ENCODE measurements at places on chromosomes 13 and 19.

- no peak for DNase-seq
These were observed 265.8 kb downstream of the TEX29 start for GRCh38 chr13:111586291-111586690.

DNA sequence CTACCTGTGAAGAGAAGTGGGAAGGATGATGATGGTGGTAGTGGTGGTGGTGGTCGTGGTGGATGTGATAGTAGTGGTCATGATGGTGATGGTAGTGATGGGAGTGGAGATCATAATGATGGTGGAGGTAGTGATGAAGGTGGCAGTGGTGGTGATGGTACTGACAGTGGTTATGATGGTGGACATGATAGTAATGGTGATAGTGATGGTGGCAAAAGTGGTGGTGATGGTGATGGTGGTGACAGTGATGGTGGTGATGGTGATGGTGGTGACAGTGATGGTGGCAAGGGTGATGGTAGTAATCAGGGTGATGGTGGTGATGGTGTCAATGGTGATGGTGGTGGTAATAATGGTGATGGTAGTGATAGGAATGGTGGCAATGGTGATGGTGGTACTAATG, 26.2 kb downstream of the MBD3L2B start:
- no peak for DNase-seq

- DNase-seq, result no peak
These were observed 34.4 kb upstream of the FBXL3 start for GRCh38 chr13:77061362-77061761.

DNA sequence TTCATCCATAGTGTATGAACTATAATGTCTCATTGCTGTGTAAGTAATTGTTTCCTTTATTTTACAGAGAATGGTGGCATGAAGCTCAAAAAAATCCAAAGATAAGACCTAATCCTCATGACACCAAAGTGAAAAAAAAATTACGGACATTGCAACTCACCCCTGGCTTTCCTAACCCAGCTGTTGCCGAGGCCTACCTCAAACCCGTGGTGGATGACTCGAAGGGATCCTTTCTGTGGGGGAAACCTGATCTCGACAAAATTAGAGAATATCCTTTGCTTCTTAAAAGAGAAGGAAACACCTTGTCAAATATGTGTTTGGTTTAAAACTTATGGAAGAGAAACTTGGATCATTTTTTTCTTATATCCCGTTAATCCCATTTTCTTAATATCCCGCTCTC, 26.3 kb downstream of the ERCC5 start:
- no peak for DNase-seq

DNA sequence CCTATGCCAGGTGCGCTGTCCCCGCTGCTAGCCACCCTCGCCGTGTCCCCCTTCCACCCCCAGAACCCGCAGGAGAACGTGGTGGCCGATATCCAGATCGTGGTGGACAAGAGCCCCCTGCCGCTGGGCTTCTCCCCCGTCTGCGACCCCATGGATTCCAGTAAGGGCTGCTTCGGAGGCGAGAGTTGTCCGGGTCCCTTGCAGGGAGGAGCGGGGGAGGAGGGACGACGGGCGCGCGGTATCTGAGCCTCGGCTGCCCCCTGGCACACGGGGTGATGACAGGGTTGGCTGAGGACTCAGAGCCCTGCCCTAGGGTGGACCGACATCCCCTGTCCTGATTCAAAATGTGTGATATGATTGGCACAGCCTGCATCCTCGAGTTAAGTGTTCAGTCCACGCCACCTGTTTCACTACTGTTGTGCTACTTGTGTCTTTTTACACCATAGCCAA, 653 bp downstream of the MVB12A start:
- DNase-seq, result no peak

- no peak for DNase-seq
These were observed 9.9 kb upstream of the SMIM17 start for GRCh38 chr19:56633021-56633420.

DNA sequence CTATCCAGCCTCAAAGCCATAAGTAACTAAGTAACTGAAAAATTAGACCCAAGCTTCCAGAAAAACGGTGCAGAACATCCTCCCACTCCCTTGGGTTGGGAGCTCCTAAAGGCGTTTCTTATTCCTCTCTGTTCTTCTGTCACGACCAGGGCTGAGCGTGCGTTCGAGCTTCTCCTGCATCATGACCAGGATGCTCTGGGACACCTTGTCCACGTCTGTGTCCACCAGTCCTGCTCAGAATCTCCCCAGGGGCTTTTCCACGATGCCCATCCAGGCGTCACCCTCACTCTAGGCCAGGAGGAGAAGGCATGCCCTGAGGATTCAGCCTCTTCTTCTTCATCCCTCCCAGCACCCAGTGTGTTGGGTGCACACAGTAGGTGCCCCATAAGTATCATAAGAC, 37.8 kb upstream of the GAS6 start:
- no peak for DNase-seq

- DNase-seq, result no peak
These were observed 25.5 kb upstream of the TSC22D1 start for GRCh38 chr13:44601586-44601985.

GRCh38 chr13:95235199-95235756, 66.0 kb downstream of the ABCC4 start:
- no peak for DNase-seq

GRCh38 chr13:86900906-86901305, 770.3 kb upstream of the SLITRK5 start:
- DNase-seq, result no peak

DNA sequence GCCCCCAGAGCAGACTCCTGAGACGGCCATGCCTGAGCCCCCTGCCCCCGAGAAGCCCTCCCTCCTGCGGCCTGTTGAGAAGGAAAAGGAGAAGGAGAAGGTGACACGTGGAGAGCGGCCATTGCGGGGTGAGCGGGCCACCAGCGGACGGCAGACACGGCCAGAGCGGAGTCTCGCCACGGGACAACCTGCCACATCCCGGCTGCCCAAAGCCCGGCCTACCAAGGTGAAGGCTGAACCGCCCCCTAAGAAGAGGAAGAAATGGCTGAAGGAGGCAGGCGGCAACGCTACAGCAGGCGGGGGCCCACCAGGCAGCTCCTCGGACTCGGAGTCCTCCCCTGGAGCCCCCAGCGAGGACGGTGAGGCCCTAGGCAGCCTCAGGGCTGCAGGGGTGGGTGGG, 24.1 kb downstream of the RRAS start:
- no peak for DNase-seq

DNA sequence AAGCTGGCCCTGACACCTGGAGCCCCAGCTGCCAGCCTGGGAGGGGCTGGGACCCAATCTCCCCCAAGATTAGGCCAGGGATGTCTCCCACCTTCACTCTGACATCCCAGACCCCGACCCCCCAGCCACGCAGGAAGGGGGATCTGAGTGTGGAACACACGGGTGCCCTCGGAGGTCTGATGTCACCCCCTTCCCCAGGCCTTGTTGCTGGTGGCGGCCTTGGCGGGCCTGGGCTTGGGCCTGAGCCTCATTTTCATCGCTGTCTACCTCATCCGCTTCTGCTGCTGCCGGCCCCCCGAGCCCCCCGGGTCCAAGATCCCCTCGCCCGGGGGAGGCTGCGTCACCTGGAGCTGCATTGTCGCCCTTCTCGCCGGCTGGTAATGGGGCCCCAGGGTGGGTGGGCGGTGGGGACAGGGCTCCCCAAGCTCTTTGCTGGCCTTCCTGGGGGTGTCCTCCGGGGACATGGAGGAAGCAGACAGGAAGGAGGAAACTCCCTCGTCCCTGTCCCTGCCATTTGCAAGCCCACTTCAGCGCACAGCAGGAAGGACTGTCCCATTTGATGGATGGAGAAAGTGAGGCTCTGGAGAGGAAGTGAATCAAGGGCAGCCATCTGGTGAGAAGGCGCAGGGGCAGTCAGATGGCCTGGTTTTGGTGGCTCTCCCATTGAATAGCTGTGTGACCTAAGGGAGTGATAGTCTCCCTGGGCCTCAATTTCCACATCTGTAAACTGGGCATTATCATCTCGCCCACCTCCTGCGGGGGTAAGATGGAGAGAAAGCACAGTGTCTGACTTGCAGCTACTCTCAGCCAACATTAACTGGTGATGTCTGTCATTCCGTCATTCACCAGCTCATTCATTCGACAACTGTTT, 3.9 kb downstream of the TTYH1 start:
- no peak for DNase-seq

All from stimulated activated CD4-positive, alpha-beta T cell treated with anti-CD3 and anti-CD28 coated beads, Interleukin-2, amount 100 ng/mL, for 48 hours (primary cell).